ENCODE measurements at places on chromosomes 16 and 17.

- no peak for DNase-seq
Observed at GRCh38 chr16:66953462-66954096, 7.5 kb upstream of the CES3 start.

DNA sequence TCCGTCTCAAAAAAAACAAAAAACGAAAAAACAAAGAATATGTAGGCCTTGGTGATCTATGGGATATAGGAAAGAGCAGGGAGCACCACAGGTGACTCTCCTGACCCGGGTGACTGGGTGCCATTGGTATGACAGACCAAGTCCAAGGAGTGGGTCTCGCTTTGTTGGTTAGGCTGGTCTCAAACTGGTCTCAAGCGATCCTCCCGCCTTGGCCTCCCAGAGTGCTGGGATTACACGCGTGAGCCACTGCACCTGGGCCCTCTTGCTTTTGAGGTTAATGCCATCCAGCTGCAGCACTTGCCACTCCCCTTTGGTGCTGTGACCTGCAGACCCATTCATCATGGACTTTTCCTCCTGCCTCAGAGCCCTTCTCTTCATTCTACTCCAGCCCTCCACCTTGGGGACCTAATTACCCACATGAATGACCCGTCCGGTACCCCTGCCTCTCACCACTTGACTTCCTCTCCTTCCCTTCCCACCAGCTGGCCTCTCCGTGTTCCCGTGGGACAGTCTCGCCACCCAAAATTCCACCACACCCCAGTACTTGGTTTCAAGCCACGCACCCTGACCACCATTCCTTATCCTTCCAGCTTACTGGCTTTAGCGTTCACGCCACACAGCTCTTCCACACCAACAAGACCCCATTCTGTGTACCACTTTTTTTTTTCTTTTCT, 3.2 kb upstream of the UBE2G1 start:
- DNase-seq = no peak

GRCh38 chr16:1691956-1692355, 13.9 kb downstream of the JPT2 start:
- DNase-seq = no peak

GRCh38 chr17:11140043-11140442, 101.0 kb upstream of the SHISA6 start:
- no peak for DNase-seq
